ENCODE measurements at places on chromosomes 12 and 14. TPM values are rescaled to one million over a fixed set of nuclear protein-coding genes. Genes with fewer than 3 reads are reported as not detected.

- no peak for DNase-seq
These were observed 4.8 kb downstream of the FAM222A start for GRCh38 chr12:109718390-109718789.

The PPP1R36 gene
- not detected for total RNA-seq

The C12orf56 gene
- total RNA-seq: not detected

GRCh38 chr12:44509471-44509870 is 366.6 kb downstream of the NELL2 start:
- DNase-seq: no peak

GRCh38 chr12:111758120-111758561 is 8.6 kb upstream of the ALDH2 start:
- DNase-seq: no peak

GRCh38 chr14:87542288-87542687 is 450.7 kb downstream of the GALC start:
- no peak for DNase-seq

DNA sequence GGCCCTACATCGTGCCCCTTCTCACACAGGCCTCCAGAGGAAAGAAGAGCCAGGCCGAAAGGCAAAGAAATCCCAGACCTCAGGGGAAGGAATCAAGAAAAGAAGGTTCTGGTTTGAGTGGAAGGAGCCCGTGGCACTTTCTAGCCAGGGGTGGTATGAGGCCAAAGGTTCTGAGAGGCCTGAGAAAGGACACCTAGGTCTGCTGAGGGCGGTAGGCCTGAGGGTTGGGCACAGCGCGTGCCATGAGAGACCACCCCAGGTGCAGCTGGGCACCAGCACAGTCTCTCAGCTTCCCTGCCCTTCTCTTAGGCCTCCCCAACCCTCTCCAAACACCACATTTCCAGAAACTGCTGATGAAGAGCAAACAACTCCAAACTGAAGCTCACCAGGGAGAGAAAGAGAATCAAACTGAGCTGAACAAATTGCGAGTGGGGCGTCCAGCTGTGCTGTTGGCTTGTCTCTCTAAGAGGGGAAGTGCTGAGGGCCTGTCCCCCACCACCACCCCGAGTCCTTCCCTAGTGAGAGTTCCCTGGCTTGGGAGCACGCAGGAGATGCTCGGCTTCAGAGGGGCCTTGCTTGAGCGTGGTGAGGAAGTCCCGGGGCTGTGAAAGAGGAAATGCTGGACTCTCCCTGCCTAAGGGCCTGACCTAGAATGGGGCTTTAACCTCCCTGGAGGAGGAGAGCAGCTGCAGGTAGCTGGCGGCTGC is 184.8 kb downstream of the ZFP36L1 start:
- DNase-seq: no peak

GRCh38 chr12:129127771-129128170 is 274.5 kb downstream of the GLT1D1 start:
- DNase-seq: no peak

- no peak for DNase-seq
These were observed 944 bp downstream of the TXNRD1 start for GRCh38 chr12:104216521-104216924.

The CPNE6 gene
- not detected for total RNA-seq

The C12orf76 gene
- 14.8 TPM for total RNA-seq

The BIN2 gene
- total RNA-seq: 147 TPM

The OASL gene
- total RNA-seq: 135 TPM

The INHBC gene
- not detected for total RNA-seq
